ENCODE measurements at places on chromosomes 4 and X.

GRCh38 chr4:28014469-28014868 lies 1153.8 kb downstream of the STIM2 start:
- no peak for DNase-seq

- DNase-seq: no peak
Measured at GRCh38 chr4:107252571-107252970, 216.5 kb upstream of the DKK2 start.

DNA sequence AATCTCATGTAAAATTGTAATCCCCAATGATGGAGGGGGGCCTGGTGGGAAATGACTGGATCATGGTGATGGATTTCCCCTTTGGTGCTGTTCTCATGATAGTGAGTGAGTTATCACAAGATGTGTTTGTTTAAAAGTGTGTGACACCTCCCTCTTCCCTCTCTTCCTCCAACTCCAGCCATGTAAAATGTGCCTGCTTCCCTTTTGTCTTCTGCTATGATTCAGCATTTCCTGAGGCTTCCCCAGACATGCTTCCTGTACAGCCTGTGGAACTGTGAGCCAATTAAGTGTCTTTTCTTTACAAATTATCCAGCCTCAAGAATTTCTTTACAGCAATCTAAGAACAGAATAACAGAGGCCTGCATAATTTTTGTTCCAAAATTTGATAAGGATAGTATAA lies 85.2 kb downstream of the ANAPC10 start:
- DNase-seq: no peak

DNA sequence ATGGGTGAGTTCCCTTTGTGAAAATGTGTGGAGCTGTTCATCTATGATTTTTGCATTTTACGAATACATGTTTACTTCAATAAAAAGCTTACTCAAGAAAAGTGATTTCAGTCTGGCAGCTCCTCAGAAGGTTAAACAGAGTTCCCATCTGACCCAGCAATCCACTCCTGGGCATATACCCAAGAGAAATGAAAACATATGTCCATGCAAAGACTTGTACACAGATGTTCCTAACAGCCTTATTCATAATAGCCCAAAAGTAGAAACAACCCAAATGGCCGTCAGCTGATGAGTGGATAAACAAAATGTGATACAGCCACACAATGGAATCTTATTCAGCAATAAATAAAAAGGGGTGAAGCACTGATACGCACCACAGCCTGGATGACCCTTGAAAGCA lies 20.8 kb downstream of the CLCN4 start:
- DNase-seq: no peak

Data from OCI-LY7 (cell line).